Left hindlimb (tissue), 1 donor: ENCODE measurements at places on chromosomes 4 and X.

GRCh38 chr4:103719105-103719829, 518 bp downstream of the TACR3 start:
- DNase-seq, result peak; percentile 40

- DNase-seq, result no peak
Observed at GRCh38 chr4:85166318-85166717, 199.8 kb upstream of the WDFY3 start.

GRCh38 chrX:16587836-16588235, 62.1 kb upstream of the S100G start:
- DNase-seq, result no peak

- no peak for DNase-seq
Observed at GRCh38 chr4:103030791-103031190, 11.3 kb upstream of the SLC9B1 start.

GRCh38 chrX:14427614-14428013, 101.7 kb upstream of the GLRA2 start:
- no peak for DNase-seq

GRCh38 chrX:78321809-78322208, 5.6 kb downstream of the CYSLTR1 start:
- DNase-seq, result no peak

GRCh38 chr4:43837171-43837570, 611.4 kb downstream of the KCTD8 start:
- no peak for DNase-seq

DNA sequence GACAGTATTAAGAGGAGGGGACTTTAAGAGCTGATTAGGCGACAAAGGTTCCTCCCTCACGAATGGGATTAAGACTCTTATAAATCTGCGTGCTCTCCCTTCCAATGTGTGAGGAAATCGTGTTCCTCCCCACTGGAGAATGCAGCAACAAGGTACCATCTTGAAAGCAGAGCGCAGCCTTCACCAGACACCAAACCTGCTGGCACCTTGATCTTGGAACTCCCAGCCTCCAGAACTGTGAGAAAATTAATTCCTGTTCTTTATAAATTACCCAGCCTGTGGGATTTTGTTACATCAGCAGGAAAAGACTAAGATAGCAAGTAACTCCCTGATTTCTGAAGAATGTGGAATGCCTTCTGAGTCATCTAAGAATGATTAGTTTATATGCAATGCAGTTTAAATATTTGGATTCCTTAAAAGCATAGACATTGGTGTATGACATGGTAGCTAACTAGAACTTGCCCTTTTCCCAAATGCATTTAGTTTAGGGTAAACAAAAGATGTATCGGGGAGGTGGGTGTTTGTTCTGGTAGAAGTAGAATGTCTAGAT, 86.1 kb downstream of the USP46 start:
- no peak for DNase-seq

- no peak for DNase-seq
Observed at GRCh38 chr4:27068151-27068867, 207.7 kb downstream of the STIM2 start.

DNA sequence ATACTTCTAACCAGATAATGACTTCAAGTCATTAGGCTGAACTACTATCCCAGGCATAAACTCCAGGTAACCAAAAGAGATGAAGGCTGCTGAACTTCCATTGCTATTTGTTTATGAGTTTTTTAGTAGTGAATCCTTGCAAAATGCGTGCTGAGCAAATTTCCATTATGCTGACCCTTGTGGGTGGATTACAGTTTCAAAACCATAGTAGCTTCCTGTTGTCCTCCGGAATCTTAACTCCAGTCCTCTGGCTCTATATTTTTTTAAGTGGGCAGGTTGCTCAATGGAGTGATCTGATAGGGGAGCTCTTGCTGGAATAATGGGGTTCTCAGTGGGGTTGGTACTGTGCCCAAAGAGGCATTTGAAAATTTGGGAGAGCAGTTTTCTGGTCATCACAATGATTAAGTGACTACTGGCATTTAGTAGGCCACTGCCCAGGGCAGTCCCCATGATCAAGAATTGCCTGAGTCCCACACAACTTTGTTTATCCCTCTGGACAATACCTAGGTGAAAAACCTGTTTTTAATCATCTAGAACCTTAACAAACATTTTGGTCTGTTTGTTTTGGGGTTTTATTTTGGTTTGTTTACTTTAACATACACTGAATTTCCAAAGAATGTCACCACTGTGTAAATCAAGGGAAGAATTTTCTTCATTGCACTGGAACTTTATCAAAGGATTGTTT, 302.3 kb upstream of the GATB start:
- no peak for DNase-seq

DNA sequence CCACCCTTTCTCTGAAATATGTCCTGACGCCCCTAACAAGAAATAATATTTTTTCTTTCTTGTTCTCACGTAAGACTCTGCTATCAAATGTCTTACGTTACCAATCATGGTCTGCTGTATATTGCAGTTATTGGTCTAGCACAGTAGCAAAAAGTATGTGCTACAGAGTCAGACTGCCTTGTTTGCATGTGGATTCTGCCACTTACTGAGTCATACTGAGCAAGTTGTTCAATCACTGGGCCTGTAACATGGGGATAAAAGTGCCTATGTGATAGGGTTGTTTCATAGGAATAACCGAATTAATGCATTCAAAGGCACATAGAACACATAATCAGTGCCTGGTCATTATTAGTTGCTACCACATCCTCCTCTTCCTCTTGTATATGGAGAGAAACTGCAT, 14.1 kb downstream of the RPGR start:
- DNase-seq, result no peak

DNA sequence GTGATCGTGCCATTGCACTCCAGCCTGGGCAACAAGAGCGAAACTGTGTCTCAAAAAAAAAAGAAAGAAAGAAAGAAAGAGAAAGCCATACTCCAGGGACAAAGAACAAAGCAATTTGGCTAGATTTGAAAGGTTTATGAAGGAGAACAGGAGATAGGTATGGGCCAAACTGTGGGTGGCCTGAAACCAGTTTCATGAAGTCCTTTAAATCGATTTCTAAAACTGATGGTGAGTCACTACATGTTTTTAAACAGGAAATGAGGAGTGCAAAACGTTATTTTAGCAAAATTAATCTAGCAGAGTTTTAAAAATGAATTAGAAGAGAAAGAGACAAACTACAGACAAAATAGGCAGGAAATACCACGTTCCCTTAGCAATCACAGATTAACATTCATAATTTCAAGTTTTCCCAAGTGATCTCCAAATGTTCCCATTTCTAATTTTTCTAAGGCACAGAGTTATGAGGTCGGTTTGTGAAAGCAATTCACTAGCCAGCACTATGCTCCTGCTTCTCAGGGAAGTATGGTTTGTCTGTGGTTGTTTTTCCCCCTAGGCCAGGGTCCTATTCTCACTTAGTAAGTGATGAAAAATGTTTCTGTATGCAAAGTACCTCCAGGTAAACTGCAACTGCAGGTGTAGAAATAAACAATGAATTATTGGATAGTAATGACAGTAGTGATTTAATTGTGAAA, 190.6 kb downstream of the PPP3CA start:
- DNase-seq, result no peak

DNA sequence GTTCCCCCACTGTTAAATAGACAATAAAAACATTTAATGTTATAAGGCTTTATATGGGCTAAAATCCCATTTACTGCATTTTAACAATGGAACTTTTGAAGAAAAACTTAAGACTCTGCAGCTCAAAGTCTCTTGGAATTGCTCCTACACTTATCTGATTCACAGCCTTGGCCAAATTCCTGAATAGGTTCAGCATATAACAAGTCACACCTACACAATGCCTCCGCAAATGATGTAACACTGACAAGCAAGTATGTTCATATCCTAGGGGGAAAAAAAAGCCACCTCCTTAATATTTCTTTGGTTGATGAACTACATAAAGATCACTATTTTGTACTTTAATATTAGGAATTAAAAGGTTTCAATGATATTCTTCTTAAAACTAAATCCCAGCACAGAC, 34.5 kb downstream of the RPS6KA6 start:
- DNase-seq, result no peak

GRCh38 chr4:113080050-113080449, 30.6 kb downstream of the ANK2 start:
- no peak for DNase-seq

DNA sequence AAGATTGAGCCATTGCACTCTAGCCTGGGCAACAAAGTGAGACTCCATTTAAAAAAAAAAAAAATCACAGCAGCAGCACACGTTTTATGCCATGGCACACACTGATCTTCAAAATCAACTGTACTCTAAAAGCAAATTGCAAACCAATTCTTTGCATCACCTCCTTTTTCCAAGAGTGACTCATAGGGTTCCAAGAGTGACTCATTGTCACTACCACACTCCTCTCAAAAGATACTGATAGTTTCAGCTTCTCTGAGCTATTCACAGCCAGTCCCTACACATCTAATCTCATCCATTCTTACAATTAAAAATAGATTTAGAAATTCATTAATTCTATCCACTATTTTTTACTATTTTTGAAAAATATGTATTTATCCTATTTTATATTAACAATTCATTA, 1494.9 kb upstream of the AGA start:
- no peak for DNase-seq

DNA sequence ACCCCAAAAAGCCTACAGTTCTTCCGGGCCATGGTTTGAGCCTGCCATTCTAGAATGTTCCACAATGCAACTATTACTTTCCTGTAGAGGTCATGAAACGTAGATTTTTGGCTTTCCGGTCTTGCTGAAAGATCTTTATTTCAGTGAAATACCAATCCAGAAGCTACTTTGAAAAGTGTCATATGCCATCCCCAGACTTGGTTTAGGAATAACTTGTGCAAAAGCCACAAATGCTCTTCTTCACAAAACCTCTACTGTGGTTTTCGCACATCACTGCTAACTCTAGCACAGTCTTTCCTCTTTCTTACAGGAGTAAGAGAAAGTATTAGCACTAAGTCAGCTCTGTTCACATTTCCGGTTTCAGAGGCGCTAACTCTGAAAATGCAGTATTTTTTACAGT, 12.7 kb upstream of the CD40LG start:
- DNase-seq, result no peak

- no peak for DNase-seq
Observed at GRCh38 chr4:8188743-8189550, 10.1 kb upstream of the SH3TC1 start.

GRCh38 chr4:140870427-140870826, 114.2 kb upstream of the TBC1D9 start:
- no peak for DNase-seq
